ENCODE measurements at places on chromosomes 6 and 20.

DNA sequence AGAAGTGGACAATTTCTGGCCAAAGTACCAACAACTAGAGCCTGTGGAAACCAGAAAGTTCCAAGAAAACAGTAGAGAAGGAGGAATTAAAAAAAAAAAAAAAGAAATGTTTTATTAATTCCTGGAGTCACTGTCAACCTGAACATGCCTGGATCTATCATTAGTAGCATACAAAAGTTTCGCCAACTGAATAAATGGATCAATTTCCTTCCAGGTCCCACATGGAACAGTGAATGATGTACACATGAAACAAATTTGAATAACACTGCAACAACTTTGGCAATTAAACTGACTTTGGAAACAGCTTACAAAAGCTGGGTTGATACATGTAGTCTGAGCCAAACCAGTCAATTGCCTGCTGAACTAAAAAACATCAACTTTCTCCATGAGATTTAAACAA lies 90.0 kb upstream of the HMGCLL1 start:
- no peak for DNase-seq

- no peak for DNase-seq
These were observed 6.6 kb upstream of the BTBD9 start for GRCh38 chr6:38646166-38646878.

DNA sequence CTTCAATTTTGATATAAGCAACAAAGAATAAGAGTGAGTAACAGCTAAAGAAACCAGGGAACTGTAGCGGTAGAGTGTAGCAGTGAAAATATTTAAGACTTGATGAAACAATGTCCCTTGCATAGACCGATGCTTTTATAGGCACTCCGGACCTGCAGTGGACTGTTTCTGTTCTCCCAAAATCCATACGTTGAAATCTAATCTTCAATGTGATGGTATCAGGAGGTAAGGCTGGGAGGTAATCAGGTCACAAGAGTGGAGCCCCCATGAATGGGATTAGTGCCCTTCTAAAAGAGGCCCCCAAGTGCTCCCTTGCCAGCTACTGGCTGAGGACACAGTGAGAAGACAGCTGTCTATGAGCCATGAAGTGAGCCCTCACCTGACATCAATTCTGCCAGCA lies 260.4 kb downstream of the ADGB start:
- no peak for DNase-seq

DNA sequence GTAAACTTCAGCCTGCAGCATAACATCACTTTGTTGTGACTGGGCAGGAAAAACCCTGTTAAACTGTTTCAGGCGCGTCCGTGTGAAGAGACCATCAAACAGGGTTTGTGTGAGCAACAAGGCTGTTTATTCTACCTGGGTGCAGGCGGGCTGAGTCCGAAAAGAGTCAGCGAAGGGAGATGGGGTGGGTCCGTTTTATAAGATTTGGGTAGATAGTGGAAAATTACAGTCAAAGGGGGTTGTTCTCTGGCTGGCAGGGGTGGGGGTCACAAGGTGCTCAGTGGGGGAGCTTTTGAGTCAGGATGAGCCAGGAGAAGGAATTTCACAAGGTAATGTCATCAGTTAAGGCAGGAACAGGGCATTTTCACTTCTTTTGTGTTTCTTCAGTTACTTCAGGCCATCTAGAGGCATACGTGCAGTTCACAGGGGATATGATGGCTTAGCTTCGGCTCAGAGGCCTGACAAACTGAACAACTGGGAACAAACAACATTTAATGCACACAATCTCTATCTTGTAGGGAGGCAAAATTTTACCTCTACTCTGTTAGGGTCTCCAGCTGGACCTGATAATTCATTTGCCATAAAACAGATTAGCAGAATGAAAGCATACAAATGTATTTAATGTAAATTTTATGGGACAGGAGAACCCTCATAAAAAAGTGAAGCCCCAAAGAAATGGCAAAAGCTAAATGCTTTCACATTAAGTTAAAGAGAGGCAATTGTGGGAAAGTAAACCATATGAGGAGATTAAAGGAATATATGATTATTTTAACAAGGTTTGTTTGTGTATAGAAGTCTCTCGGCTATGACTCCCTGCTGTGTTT lies 58.3 kb upstream of the HFE start:
- peak; percentile 46 for DNase-seq

DNA sequence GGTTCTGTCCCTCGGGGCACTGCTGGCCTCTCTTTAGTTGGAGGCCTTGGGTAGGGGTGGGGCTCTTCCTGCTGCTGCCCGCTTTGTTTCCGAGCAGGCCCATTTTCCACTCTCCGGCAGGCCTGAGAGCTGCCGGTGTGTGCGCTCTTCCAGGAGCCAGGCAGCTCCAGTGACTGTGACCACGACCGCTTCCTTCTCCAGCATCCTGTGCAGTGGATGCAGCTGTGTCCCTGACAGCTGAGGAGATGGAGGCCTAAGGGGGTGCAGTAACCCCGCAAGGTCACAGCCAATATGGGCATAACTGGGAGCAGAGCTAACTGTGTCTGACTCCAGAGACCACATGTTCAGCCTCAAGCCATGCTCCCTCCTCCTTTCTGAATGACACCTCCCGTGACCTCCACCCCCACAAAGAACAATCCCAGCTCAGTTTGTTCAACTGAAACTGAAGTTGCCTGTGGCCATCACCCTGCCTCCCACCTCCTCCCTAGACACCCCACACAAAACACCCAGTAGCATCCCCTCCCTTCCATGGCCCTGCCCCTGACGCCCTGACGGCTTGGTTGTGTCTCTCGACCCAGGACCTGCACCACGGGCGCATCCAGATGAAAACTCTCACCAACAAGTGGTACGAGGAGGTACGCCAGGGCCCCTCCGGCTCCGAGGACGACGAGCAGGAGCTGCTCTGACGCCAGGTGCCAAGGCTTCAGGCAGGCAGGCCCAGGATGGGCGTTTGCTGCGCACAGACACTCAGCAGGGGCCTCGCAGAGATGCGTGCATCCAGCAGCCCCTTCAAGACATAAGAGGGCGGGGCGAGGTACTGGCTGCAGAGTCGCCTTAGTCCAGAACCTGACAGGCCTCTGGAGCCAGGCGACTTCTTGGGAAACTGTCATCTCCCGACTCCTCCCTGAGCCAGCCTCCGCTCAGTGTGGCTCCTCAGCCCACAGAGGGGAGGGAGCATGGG lies 27.8 kb downstream of the SPATA2 start:
- DNase-seq, result no peak

- no peak for DNase-seq
These were observed 295.6 kb downstream of the UTRN start for GRCh38 chr6:144580771-144581170.

GRCh38 chr20:8790442-8791074 lies 278.3 kb upstream of the PLCB4 start:
- DNase-seq, result peak; percentile 55

DNA sequence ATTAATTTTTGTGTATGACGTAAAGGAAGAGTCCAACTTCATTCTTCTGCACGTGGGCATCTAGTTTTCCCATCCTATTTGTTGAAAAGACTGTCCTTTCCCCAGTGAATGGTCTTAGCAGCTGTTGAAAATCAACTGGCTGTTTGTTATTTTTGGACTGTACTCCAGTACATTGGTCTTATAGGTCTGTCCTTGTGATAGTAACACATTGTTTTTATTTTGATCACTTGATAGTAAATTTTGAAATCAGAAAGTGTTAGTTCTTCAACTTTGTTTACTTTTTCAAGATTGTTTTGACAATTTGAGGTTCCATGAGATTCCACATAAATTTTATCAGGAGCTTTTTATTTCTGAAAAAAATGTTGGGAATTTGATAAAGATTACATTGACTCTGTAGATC lies 280.2 kb upstream of the FOXQ1 start:
- DNase-seq, result no peak

GRCh38 chr6:34301408-34301807 lies 52.6 kb upstream of the SMIM29 start:
- no peak for DNase-seq

DNA sequence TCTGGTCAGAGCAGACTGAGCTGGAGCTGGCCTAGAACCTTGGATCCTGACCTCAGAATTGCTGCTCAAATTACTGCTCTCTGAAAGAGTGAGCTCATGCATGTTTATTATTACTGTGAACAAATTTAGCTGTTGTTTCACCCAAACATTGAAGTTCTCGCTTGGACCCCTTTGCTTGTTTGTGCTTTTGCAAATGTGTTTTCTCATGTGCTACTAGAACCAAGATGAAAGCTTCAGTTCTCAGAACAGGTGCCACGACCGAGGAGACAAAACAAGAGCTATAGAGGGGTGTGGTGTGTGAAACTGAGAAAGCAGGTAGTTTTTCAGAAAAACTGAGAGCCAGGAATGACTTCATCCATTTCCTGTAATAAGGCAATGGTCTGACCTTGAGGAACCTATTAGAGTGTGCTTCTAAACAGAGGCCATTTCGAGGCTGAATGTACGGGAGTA lies 50.0 kb upstream of the ESR1 start:
- no peak for DNase-seq

DNA sequence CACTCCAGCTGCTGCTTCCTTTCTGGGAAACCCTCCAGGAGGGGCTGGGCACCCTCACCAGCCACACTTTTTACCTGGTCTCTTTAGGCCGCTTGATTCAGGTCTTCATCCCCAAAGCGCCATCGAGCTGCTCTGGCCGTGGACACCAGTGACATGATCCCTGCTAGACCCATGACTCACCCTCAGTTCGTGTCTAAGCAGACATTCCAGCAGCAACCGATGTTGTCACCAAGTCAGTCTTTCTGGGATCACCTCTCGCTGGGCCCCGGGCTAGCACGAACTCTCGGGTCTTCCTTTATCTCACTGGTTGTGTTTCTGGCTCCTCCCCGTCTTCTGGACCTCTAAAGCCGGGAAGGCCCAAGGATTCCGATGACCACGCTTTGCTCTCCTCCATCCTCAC lies 43.0 kb upstream of the GPR31 start:
- DNase-seq, result no peak

- DNase-seq, result no peak
These were observed 17.3 kb downstream of the TREM1 start for GRCh38 chr6:41269166-41269565.

- DNase-seq, result no peak
These were observed 30.2 kb downstream of the ZNF322 start for GRCh38 chr6:26629359-26629758.

- no peak for DNase-seq
These were observed 10.0 kb downstream of the TRAM2 start for GRCh38 chr6:52566853-52567279.

DNA sequence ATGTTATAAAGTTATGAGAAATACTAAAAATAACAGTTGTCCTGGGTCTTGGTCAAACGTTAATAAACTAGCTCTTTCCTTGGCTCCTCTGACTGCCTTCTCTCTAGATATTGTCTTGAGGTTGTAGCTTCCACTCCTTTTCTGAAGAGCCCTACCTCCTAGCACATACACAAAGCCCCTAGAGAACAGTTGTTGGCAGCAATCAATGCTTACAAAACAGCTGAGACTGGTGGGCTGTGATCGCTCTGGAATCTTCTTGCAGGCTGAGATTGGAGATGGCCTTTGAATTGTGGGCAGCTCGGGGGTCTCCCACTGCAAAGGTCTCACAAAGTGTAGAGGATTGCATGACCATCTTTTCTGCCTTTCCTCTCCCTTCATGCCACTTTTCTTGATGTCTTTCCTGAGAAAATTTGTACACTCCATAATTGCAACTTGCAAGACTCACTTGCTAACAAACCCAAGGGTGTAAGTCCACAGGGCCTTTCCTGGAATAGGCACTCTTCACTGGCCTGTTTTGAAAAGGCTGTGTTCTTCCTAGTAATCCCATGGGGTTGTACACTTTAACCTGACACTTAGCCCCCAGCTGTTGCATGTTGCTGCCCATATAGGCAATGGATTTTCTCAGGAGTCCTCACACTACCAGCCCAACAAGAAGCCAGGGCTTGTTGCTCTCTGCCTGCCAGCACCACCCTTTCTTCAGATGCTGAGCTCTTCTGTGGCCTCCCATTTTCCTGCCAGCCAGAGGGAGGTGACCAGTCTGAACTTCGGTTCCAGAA lies 99.9 kb downstream of the TCP11 start:
- DNase-seq, result no peak

- DNase-seq, result no peak
These were observed 12.6 kb downstream of the FOXC1 start for GRCh38 chr6:1622220-1622850.

DNA sequence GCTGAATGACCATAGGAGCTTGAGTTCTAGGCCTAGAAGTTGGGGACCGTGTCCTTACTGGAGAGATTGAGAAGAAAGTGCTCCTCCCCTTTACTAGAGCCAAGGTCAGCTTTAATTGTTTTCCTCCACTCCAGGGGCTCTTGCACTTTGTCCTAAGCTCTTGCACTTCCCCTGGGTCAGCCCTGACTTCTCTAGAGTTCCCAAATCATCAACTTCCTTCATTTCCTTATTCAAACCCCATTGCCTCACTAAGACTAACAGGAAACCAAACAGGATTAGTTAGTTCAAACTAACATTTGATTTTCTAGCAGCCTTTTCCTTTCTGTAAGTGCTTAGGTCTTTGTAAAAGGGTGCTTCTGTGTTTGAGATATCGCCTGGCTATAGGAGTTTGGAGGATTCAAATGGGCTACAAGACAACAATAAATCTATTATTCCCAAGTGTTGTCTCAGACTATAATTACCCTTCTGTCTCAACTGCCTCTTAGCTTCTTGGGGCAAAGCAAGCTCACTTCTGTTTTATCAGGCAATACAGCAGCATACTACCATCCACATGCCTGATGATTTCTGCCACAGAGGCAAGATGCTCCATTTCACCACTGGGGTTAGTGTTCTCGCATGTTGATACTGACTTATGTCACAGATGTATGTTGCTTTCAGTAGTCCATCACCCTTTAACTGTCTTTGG lies 12.8 kb upstream of the DTNBP1 start:
- no peak for DNase-seq

DNA sequence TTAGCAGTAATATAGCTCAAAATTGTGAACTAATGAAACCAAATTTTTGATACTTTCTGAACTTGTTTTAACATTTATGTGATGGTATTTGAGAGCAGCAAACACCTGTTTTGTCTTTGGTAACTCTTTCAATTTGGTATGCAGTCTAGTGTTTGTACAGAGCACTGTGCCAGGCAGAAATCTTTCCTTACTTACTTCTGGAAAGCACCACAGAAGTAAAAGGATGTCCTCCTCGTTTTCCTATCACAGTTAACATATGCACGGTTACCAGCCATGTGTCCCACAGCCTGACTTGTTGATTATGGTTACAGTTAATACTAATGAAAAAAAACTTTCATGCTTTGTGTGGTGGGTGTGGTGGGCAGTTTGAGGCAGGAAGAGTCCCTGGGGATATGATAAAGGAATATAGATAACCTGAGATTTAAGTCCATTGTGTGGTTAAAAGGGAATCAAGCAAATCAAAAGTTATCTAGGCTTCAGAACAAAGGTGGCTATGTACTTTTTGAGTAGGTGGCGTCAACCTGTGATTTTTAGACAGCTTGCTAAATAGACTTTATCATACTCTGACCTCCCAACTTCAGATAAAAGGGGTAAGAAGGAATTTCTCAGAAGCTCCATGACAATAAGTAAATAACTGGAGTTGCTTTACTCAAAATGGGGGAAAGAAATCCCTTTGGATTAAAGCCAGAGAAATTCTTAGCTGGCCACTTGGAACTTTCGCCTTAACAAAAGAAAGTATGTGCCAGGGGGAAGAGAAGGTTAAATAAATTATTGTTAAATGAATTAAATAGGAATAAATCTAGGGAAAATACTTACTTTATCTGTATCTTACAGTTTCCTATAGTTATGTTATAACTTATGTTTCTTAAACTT lies 20.1 kb upstream of the COL10A1 start:
- no peak for DNase-seq
